Esophagus muscularis mucosa (tissue), 4 donors: ENCODE measurements at places on chromosomes 4 and X.

DNA sequence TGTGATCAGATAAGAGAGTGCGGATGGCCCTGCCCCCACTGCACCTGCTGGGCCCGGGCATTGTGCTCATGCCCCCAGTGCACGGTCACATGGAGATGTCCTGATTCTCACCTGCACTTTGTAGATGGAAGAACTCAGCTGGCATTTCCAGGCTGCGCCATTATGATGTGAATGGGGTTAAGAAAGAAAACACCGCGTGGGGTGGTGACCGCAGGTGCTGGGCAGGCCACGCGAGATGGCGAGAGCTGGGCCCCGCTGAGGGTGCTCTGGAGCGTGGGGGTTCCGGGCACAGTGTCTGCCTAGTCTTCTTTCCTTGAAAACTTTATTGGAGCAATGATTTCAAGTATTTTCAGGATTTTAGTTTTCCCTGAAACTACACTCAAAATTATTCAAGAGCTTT lies 17.8 kb upstream of the HGFAC start:
- no peak for DNase-seq

DNA sequence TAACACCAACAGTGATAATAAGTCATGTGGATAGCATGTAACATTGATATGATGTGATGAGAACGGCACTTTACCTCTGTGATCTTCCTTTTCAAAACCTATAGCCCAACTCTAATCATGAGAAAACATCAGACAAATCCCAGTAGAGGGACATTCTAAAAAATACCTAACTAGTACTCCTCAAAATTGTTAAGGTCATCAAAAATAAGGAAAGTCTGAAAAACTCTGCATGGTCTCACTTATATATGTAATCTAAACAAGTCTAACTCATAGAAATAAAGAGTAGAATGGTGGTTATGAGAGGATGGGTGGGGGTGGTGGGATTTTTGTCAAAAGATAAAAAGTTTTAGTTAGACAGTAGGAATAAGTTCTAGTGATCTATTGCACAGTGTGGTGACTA lies 243.9 kb upstream of the GRIA3 start:
- DNase-seq = no peak

DNA sequence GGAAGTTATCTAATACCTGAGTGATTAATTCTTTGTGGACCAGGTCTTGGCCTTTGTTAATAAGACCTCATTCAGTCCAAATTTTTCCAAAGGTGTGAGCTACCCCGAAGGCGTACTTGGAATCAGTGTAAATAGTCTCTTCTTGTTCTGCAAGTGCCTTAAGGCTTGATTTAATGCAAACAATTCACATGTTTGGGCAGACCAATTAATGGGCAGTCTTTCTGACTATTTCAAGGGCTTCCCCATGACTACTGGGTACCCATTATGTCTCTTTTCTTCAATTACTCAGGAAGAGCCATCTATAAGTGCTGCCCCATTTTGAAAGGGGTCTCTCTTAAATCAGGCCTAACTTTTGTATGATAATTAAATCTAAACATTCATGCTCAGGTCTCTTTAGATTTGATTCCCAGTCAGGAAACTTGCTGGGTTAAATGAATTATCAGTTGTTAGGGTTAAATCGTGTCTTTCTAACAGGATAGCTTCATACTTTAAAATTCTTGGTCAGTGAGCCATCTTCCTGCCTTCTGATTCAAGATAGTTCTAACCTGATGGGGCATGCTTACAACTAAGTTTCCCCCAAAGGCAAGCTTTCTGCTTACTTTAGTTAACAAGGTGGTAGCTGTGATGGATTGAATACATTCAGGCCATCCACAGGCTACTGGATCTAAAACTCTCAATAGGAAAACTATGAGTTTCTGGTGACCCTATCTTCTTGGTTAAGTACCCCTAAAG lies 179.6 kb downstream of the CCNG2 start:
- no peak for DNase-seq

DNA sequence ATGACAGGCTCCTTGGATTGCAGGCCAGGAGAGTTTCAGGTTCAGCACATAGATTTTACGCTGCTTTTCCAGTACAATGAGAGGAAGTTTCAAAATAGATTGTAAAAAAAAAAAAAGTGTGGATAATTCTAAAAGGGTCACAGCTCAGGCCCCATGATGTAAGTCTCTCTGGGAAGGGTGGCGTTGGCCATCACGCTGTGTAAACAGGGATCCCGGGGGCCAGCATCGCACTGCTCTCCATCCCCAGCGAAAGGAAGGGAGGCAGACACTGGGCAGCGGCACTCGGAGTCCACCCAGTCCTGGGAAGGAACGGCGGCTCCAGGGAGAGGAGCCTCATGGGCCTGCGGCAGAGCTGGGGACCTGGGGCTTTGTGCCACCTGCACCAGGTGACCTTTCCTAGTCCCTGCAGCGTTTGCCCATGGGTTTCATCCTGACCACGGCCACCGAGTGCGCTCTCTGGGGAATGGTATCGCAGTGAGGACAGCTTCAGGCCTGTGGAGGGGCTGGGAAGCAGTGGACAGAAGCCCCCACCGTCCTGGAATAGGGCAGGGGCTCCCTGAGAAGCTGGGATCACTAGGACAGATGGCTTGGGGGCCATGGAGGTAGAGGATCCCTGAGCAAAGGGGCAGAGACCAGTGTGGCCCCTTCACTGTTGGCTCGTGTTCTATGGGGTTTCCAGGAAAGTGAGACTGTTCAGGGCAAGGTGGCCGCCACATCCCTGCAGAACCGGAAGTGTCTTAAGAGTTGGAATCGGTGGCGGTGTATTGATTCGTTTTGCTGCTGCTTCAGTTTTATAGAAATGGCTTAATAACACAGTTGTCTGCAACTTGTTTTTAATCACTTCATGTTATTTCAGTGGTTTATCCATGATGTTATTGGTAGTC lies 38.9 kb downstream of the RGS12 start:
- peak; percentile 82 for DNase-seq

- no peak for DNase-seq
Observed at GRCh38 chrX:68917799-68918198, 89.0 kb downstream of the EFNB1 start.

- no peak for DNase-seq
Observed at GRCh38 chr4:10201381-10202223, 85.0 kb upstream of the WDR1 start.

- DNase-seq = peak; percentile 60
Observed at GRCh38 chr4:184228056-184228705, 10.5 kb upstream of the ENPP6 start.

GRCh38 chr4:179095585-179096221 lies 1653.5 kb upstream of the AGA start:
- DNase-seq = no peak

DNA sequence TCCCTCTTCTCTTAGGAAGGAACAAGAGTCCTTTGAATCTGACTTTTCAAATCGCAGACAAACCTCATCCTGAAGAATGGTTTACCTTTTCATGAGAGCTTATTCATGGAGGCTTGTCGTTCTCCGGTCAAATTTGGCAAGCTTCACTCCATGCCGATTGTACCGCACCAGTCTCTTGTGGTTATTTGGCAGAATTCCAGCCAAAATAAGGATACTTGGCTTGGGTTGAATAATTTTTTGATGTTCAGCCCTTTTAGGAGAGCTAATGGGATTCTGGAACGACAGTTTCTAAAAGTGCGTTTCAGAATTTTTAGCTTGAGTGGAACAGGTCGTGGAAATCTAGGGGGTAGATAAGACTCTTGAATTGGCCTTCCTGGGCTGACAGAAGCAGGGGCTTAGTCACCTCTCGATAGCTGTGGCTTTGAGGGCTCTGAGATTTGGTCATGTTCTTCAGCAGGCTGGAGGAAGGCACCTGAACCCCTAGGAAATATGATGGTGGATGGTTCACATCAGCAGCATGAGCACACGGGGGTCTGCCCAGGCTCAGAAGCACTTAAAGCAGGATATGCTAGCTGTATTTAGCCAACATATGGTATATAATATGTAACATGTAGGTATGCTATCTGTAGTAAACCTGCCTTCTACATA lies 1.5 kb downstream of the KLHL2 start:
- no peak for DNase-seq

- no peak for DNase-seq
Observed at GRCh38 chr4:84821064-84821463, 145.4 kb downstream of the WDFY3 start.

- DNase-seq = no peak
Observed at GRCh38 chr4:76301068-76301774, 5.3 kb upstream of the STBD1 start.

DNA sequence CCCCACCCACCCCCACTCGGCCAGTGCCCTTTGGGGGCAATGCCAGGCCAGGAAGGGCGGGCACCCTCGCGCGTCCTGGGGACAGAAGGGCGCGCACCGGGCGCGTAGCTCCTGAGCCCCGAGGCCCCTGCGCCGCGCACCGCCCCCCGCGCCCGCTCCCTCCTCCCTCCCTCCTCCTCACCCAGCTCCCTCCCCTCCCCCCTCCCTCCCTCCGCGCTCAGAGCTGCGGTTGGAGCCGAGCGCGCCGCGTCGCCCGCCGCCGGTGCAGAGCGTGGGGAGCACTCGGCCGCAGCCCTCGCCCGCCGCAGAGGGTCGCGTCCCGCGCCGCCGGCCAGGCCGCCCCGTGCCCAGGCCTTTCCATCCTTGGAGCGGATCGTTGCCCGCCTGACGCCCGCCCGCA lies at the start of gene ATP2B3:
ATP2B3 (plus strand) TSS at position 220 of the 400 bp plus-strand sequence. CDS start 18,606 bp downstream, outside the sequence.
- no peak for DNase-seq

DNA sequence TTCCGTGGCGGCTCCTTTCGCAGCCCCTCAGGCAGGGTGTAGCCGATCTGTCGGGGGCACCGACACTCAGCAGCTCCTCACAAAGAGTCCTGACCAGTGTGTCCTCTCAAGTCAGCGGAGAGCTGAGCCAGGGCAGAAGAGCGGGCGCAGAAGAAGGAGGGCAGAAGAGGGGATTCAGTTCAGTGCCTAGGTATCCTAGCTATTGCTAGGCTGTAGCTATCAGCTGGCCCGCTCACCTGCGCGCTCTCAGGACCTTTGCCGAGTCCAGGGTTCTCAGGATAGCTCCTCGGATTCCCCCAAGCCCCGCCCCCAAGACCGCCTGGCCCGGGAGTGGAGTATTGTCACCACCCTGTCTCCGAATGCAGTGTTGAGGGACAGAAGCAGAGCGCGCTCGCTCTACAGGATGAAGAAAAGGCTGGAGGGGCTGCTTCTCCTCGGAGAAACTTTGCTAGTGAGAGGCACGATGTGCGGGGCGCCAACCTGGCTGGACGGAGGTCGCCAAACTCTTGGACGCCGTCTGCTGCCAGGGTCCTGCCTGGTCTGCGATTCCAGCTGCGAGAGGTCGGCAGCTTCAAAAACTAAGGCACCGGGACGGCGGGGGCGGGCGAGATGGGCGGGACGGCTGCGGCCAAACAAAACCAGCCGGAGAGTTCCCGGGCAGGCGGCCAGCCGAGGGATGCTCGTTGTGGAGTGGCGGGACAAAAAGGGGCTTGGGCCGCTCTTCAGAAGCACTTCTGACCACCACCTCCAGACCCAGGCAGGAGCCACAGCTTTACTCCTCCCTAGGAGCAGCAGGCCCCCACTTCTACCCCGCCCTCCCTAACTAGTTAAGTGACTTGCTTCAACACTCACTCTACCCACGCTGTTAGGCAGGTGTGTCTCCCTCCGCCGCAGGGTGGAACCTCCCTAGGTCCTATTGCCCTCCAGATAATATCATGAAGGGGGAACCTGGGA lies at the start of gene XKRX:
XKRX (minus strand) TSS at position 258 of the 954 bp plus-strand sequence. CDS start 613 bp downstream, outside the sequence.
- DNase-seq = no peak

- DNase-seq = no peak
Observed at GRCh38 chr4:158726633-158727032, 3.4 kb upstream of the PPID start.

GRCh38 chr4:52866734-52867133 lies 4.6 kb downstream of the RASL11B start:
- DNase-seq = no peak

DNA sequence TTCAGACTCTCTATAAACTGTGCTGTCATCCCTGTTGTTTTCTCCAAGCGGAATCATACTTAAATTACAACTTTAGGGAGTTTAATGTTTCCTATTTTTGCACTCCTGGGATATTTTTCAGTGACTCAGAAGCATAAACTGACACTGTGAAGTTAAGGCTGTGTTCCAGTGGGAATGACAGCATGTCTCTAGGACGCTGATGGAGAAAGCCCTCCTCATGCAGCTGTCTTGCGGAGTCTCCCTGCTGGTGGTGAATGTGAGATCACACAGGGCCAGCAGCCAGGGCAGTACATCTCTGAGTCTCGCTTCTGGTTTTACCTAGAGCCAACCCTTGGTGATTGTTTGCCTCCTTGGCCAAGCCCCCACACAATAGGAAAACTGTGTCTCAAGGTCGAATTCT lies 53.3 kb downstream of the NFKB1 start:
- no peak for DNase-seq

GRCh38 chr4:40844261-40844660 lies 94.5 kb downstream of the NSUN7 start:
- DNase-seq = no peak

GRCh38 chrX:153771415-153772315 lies 7.6 kb downstream of the PLXNB3 start:
- no peak for DNase-seq

GRCh38 chr4:2745981-2746806 lies 9.9 kb downstream of the TNIP2 start:
- DNase-seq = no peak

DNA sequence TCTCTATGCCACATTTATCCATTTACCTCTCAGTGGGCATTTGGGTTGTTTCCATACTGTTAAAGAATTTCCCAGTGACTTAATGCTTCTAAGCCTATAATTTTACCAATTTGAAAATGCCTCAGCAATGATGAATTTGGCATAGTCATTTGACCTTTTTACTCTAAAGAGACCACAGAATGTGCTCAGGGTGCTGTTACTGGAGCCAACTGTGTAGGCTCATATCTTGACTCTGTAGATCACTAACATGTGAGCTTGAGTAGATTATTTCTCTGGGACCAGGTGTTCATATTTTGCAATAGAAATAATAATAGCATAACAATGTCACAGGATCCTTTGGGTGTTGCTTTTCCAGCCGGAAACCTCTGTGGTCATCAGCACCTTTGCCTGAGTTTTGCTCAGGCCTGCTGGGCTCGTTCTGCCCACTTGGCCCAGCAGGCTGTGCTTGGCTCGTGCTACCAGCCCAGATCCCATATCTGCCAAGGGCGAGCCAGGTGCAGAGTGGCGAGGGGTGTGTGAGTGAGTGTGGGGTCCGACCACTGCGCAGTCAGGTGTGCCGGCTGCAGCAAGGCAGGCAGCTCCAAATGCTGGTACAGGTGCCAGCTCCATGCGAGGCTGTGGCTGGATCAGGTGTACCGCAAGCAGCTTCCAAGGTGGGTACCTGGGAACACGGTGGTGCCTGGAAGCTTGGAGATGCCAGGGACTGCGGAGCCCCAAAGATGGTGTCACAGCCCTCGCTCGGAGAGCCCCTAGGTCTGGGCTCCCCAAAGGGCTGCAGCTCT lies 70.6 kb upstream of the ANK2 start:
- no peak for DNase-seq

GRCh38 chr4:169800541-169800940 lies 42.8 kb upstream of the HPF1 start:
- no peak for DNase-seq

- no peak for DNase-seq
Observed at GRCh38 chrX:70280573-70280972, 1.4 kb upstream of the RAB41 start.
